ENCODE measurements at places on chromosomes 4 and X. TPM values are rescaled to one million over a fixed set of nuclear protein-coding genes. Genes with fewer than 3 reads are reported as not detected.

DNA sequence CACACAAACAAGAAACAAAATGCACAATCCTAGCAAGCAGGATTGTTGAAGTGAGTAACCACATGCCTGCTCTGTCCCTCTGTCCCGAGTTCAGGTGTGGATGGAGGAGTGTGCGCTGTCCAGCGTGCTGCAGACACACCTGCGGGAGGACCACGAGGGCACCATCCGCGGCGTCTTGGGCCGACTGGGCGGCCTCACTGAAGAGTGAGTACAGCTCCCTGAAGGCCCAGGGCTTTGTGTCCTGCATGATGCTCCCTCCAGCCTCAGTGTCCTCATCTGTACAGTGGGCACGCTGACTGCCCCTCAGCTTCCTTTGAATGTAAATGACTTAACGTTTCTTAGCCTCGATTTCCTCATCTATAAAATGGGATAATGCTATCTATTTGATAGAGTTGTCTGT is 82.5 kb downstream of the EVC start:
- no peak for DNase-seq
- H3K4me1 ChIP-seq, result no peaks in the 10 kb centered on the region
- no peaks in the 10 kb centered on the region for H3K27me3 ChIP-seq
- no peak overlapping the region for H3K27ac ChIP-seq
- H3K4me3 ChIP-seq, result no peak overlapping the region

The PNMA6A gene
- 8.7 TPM for total RNA-seq

- no peak overlapping the region for H3K27ac ChIP-seq
- H3K4me1 ChIP-seq, result no peaks in the 10 kb centered on the region
- H3K4me3 ChIP-seq, result no peak overlapping the region
- H3K36me3 ChIP-seq, result no peaks in the 10 kb centered on the region
These were observed 320.5 kb upstream of the TET2 start for GRCh38 chr4:104826171-104826570.

The EMD gene
- total RNA-seq, result 43.8 TPM

DNA sequence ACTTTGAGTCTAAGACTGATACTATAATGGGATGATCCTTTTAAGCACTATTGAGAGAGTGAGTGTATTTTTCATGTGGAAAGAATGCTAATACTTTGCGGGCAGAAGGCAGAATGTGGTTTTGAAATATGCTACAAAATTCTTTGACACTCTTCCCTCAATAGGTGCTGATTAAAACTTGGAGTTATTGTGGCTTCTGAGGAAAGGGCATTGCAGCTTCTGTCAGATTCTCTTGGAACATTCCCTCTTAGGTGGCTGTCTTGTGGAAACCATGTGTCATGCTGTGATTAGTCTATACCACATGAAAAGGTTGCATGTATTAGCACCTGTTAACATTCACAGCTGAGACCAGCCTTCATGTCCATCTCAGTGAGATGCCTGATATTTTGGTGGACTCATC is 547.0 kb downstream of the STIM2 start:
- no peaks in the 10 kb centered on the region for H3K36me3 ChIP-seq
- H3K27me3 ChIP-seq, result no peaks in the 10 kb centered on the region
- no peaks in the 10 kb centered on the region for H3K4me1 ChIP-seq
- H3K4me3 ChIP-seq, result no peak overlapping the region

The DRP2 gene
- total RNA-seq, result 0.14 TPM

GRCh38 chr4:123568936-123569335 is 172.3 kb downstream of the SPRY1 start:
- no peaks in the 10 kb centered on the region for H3K36me3 ChIP-seq
- H3K27ac ChIP-seq, result no peak overlapping the region
- H3K4me1 ChIP-seq, result no peaks in the 10 kb centered on the region
- no peak overlapping the region for H3K4me3 ChIP-seq
- DNase-seq, result no peak

DNA sequence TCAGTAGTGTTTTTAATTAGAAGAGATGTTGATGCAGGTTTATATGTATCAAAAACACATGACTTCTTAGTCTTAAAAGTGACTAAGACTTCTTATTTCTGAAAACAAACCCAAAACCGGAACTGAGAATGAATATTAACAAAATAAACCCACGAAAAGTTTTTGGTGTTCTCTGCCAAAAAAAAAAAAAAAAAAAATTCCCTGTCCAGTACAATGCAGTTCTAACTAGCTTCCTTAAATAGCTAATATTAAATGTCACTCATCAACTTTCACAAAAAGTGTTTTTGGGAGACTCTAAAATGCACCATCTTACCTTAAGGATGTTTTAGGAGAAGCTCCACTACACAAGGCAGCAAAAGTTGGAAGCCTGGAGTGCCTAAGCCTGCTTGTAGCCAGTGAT is 2.0 kb downstream of the ANKRD37 start:
- H3K27me3 ChIP-seq, result no peaks in the 10 kb centered on the region
- DNase-seq, result no peak
- H3K27ac ChIP-seq, result peak overlapping the region; percentile 90
- H3K36me3 ChIP-seq, result no peaks in the 10 kb centered on the region
- H3K4me1 ChIP-seq, result peaks cover 57% of the 10 kb centered on the region
- H3K4me3 ChIP-seq, result peak overlapping the region; percentile 95

The XK gene
- total RNA-seq, result 1.5 TPM

DNA sequence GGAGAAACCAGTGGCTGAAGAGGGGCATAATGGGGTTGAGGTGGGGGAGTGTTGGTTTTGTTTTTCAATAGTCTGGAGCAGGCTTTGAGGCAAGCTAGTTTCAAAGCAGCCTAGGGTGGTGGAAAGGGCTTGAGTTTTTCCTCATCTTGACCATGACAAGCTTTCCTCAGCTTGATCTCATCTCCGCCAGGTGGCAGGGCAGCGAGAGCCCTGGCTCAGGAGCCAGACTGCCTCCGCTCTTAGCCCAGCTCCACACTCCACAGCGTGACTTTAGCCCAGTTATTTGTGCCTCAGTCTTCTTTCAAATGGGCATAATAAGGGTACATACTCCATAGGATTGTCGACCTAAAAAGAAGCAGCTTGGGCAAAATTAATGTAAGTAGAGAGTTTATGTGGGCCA is 29.9 kb upstream of the SOWAHD start:
- H3K27me3 ChIP-seq, result no peaks in the 10 kb centered on the region
- H3K4me3 ChIP-seq, result no peak overlapping the region
- DNase-seq, result no peak
- H3K36me3 ChIP-seq, result no peaks in the 10 kb centered on the region
- H3K27ac ChIP-seq, result no peak overlapping the region
- H3K4me1 ChIP-seq, result no peaks in the 10 kb centered on the region

- H3K27ac ChIP-seq, result no peak overlapping the region
- no peak for DNase-seq
- H3K36me3 ChIP-seq, result no peaks in the 10 kb centered on the region
- no peaks in the 10 kb centered on the region for H3K27me3 ChIP-seq
These were observed 152.7 kb downstream of the GABRB1 start for GRCh38 chr4:47184083-47184482.

The SLC35A2 gene
- 12.8 TPM for total RNA-seq

DNA sequence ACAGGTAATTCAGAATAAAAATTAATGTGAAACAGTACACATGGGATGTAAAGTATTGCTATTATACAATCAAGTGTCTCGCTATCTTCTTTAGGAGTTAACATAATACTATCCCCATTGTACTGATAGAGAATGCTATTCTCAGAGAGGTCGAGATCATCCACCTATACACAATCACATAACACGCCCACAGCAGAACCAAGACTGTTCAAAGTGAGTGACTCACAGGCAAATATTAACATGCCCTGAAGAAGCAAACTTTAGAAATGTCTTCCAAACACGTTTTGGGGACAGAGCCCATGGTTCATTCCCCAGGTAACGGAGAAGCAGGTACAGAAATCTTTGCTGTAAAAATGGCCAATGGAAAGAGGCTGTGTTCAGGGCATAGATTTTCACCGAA is 50.1 kb upstream of the PHKA2 start:
- no peak overlapping the region for H3K27ac ChIP-seq
- H3K4me3 ChIP-seq, result no peak overlapping the region
- H3K36me3 ChIP-seq, result no peaks in the 10 kb centered on the region
- H3K27me3 ChIP-seq, result no peaks in the 10 kb centered on the region
- no peaks in the 10 kb centered on the region for H3K4me1 ChIP-seq

- no peak for DNase-seq
- H3K4me1 ChIP-seq, result no peaks in the 10 kb centered on the region
- H3K27me3 ChIP-seq, result no peaks in the 10 kb centered on the region
- no peaks in the 10 kb centered on the region for H3K36me3 ChIP-seq
These were observed 59.0 kb downstream of the SEL1L3 start for GRCh38 chr4:25803720-25804225.

DNA sequence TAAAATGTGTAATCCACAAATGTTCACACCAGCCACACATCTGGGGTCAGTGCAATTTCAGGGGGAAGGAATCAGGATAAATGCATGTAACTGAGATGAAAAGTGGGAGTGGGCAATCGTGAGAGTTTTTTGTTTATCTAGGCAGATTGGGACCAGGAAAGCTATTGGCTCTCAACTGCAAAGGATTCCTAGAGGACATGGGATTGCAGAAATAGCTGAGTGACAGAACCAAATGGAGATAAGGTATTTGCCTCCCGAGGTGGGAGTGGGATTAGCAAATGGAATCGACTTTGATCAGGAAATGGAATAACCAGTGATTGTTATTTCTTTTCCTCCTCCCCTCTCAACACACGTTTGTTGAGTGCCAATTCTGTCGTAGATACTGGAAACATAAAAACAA is 38.9 kb upstream of the GJB1 start:
- no peaks in the 10 kb centered on the region for H3K36me3 ChIP-seq
- H3K27me3 ChIP-seq, result no peaks in the 10 kb centered on the region
- H3K27ac ChIP-seq, result no peak overlapping the region
- no peak overlapping the region for H3K4me3 ChIP-seq
- H3K4me1 ChIP-seq, result peaks cover 6% of the 10 kb centered on the region
- DNase-seq, result no peak

The NAP1L3 gene
- 15.0 TPM for total RNA-seq

- no peaks in the 10 kb centered on the region for H3K36me3 ChIP-seq
- H3K27ac ChIP-seq, result no peak overlapping the region
- H3K27me3 ChIP-seq, result no peaks in the 10 kb centered on the region
These were observed 994.0 kb downstream of the ARAP2 start for GRCh38 chr4:35250331-35250730.

GRCh38 chr4:127623797-127624083 is 9.0 kb upstream of the INTU start:
- H3K27ac ChIP-seq, result peak overlapping the region; percentile 72
- H3K4me3 ChIP-seq, result peak overlapping the region; percentile 89
- H3K4me1 ChIP-seq, result no peaks in the 10 kb centered on the region
- no peaks in the 10 kb centered on the region for H3K27me3 ChIP-seq
- no peaks in the 10 kb centered on the region for H3K36me3 ChIP-seq

DNA sequence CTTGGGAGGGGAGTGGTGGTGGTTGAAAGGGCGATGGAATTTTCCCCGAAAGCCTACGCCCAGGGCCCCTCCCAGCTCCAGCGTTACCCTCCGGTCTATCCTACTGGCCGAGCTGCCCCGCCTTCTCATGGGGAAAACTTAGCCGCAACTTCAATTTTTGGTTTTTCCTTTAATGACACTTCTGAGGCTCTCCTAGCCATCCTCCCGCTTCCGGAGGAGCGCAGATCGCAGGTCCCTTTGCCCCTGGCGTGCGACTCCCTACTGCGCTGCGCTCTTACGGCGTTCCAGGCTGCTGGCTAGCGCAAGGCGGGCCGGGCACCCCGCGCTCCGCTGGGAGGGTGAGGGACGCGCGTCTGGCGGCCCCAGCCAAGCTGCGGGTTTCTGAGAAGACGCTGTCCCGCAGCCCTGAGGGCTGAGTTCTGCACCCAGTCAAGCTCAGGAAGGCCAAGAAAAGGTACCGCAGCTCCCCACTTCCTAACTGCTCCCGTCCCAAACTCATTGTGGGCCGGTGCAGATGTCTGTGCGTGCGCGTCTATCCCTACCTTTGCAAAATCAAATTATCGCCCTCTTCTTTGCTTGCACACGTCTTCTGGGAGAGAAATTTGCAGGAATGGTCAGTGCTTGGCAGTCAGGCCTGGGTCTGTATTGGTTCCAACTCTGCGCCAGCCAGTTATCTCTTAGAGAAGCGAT is 533 bp downstream of the IL15 start:
- H3K4me3 ChIP-seq, result peak overlapping the region; percentile 81
- DNase-seq, result peak; percentile 3
- peaks cover 11% of the 10 kb centered on the region for H3K4me1 ChIP-seq
- H3K36me3 ChIP-seq, result no peaks in the 10 kb centered on the region
- peak overlapping the region; percentile 83 for H3K27ac ChIP-seq
- no peaks in the 10 kb centered on the region for H3K27me3 ChIP-seq

GRCh38 chr4:11341337-11342043 is 87.2 kb downstream of the HS3ST1 start:
- H3K27ac ChIP-seq, result no peak overlapping the region
- no peaks in the 10 kb centered on the region for H3K4me1 ChIP-seq
- no peaks in the 10 kb centered on the region for H3K27me3 ChIP-seq
- DNase-seq, result no peak
- no peaks in the 10 kb centered on the region for H3K36me3 ChIP-seq
- no peak overlapping the region for H3K4me3 ChIP-seq

The CLCN4 gene
- total RNA-seq, result 3.5 TPM

The MSANTD1 gene
- 2.8 TPM for total RNA-seq

The MAGEA2 gene
- not detected for total RNA-seq

DNA sequence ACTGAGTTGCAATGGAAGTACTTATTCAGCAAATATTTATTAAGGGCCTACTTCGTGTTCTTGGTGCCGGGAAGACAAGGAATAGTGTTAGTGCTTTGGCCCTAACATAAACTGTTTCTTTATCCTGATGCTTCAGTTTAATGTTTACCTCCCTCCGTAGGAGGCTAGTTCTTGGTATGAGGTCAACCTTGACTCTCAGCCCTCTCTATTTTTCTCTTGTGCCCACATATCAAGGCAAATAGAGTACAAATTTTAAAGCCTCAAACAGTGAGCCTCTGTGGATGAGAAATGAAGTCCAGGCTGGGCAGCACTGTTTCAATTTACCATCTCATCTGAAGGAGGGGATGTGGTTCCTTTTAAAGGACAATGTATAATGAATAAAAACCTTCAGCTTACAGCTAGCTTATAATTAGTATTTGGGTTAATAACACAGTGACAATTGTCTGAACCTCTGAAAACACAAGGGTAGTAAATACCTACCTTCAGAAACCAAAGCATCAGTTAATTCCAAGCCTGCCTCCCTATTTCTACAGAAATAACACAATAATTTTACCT is 68.5 kb downstream of the SH3RF1 start:
- DNase-seq, result no peak
- H3K4me1 ChIP-seq, result peaks cover 21% of the 10 kb centered on the region
- H3K36me3 ChIP-seq, result no peaks in the 10 kb centered on the region
- peak overlapping the region; percentile 55 for H3K27ac ChIP-seq
- no peak overlapping the region for H3K4me3 ChIP-seq

The CT45A3 gene
- not detected for total RNA-seq

GRCh38 chrX:17405225-17405969 is 30.4 kb downstream of the NHS start:
- no peak overlapping the region for H3K4me3 ChIP-seq
- H3K27ac ChIP-seq, result peak overlapping the region; percentile 80
- no peaks in the 10 kb centered on the region for H3K27me3 ChIP-seq
- H3K36me3 ChIP-seq, result no peaks in the 10 kb centered on the region
- H3K4me1 ChIP-seq, result peaks cover 11% of the 10 kb centered on the region
- no peak for DNase-seq

The L1CAM gene
- 18.3 TPM for total RNA-seq

Data from thoracic aorta (tissue), 2 donors.